SHP77 (cell line): ENCODE measurements at places on chromosomes 12 and 14.

GRCh38 chr14:99004112-99004511, 267.9 kb downstream of the BCL11B start:
- no peak for DNase-seq

DNA sequence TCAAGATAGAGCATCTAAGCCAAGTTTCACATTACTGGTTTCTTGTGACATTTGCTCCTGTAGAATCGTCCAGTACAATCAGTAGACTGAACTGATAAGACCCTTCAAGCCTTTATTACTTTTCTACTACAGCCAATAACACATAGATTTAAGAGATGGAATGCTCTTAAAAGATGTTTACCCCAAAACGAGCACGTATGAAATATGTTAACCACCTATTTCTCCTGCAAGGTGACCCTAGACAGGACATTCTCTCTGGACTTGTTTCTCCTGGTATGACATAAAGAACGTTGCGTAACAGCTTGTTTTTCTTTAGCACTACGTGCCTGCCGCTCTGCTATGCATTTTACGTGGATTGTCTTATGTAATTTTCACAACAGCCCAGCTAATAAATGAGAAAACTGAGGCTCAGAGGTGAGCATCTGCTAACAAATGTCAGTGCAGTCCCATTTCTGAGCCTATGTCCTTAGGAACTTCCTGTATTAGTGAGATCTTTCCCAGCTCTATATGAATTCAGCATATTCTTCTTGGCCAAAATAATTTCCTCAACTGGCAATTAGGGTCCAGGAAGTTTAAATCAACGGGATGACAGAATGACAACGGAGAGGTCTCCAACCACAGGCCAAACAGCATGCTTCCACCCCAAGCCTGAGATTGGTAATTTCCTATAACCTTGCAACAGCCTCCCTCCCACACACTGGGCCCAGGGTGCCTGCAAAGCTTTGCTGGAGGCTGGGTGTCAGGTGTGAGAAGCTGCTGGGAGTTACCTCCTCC, 3.7 kb downstream of the NFKBIA start:
- DNase-seq = no peak

DNA sequence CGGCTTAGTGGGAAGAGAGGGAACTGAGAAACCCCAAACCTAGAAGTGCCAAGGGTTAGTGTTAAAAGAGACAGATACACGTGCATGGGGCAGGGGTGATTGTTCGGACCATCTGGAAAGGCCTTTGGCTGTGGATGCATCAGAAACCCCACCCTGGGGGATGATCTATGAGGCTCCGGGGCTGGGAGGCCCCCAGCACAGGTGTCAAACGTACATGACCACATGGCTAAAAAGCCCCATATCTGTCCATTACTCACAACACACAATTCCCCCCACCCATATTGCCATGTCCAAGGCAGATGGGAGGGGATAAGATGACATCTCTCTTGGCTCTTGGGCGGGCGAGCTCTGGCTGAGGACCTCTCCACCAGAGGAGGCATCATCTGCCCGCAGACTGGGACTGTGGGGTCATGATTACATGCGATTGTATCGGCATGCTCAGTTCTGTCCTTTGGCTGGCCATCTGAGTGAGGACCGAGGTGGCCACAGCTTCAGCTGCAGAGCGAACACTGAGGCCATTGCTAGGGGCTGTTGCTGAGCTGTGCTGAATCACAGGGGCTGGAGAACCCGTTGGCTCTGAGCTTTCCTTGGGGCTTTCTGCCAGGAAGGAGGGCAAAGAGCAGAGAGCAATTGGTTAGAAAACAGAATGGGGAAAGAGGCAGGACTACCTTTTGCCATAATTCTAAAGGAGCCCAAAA, 9.6 kb upstream of the NPFF start:
- no peak for DNase-seq

DNA sequence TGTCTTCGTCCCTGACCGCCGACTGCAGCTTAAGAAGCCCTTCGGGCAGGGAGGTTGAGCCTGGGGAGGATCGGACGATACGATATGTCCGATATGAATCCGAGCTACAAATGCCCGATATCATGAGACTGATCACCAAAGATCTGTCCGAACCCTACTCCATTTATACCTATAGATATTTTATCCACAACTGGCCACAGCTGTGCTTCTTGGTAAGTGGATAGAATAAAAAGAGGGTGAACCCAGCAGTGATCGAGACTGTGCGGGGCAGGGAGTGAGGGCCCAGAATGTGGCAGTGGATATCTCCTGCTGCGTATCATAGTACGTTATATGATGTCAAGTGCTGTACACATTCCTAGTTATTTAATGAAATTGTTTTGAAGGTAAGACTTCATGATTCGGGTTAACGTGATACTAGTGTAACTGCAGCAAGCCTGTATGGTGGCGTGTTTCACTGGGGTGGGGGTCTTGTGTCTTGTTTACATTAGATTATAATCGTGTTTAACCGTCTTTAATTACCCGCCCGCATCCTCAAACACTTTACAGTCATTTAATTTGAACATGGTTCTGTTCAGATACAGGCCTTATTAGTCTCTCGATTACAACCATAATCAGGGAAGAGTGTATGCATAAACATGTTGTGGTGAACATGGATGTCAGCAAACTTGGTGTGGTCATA, 1.3 kb downstream of the NAA30 start:
- no peak for DNase-seq

GRCh38 chr14:94677747-94678146, 65.6 kb downstream of the SERPINA3 start:
- DNase-seq = no peak

- no peak for DNase-seq
Observed at GRCh38 chr14:93402951-93403350, 27.8 kb upstream of the UNC79 start.

DNA sequence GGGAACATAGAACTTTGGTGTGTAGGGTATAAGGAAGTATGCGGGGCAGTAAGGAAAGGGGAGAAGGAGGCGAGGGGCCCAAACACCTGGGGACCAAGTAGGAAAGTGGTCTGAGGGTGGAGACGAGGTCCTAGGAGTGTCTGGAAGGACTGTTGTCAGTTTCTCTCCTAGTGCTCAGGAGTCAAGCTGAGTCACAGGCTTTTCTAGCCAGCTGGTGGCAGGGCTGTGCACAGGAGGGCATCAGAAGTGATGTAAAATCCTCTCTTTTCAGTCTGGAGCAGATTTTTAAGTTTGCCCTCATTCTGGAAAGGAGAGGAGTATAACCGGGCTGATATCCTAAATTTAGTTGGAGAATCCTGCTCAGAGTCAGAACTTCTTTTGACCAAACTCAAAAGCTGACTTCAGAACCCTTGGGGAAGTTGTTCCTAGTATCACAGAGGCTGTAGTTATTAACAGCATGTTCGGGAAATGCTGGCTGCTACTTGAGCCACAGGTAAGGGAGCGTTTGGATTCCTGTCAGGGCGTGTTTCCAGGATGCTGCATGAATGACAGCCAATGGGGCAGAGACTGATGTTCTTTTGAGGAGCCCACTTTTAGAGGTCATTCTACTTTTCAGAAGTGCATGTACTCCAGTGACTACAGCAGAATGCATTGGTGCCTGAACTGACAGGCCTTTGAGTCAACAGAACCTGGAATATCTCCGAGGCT, 19.3 kb downstream of the ZNF664 start:
- DNase-seq = no peak

- DNase-seq = no peak
Observed at GRCh38 chr14:79011091-79011919, 841.1 kb downstream of the NRXN3 start.

GRCh38 chr12:106049105-106049504, 89.6 kb downstream of the NUAK1 start:
- no peak for DNase-seq

DNA sequence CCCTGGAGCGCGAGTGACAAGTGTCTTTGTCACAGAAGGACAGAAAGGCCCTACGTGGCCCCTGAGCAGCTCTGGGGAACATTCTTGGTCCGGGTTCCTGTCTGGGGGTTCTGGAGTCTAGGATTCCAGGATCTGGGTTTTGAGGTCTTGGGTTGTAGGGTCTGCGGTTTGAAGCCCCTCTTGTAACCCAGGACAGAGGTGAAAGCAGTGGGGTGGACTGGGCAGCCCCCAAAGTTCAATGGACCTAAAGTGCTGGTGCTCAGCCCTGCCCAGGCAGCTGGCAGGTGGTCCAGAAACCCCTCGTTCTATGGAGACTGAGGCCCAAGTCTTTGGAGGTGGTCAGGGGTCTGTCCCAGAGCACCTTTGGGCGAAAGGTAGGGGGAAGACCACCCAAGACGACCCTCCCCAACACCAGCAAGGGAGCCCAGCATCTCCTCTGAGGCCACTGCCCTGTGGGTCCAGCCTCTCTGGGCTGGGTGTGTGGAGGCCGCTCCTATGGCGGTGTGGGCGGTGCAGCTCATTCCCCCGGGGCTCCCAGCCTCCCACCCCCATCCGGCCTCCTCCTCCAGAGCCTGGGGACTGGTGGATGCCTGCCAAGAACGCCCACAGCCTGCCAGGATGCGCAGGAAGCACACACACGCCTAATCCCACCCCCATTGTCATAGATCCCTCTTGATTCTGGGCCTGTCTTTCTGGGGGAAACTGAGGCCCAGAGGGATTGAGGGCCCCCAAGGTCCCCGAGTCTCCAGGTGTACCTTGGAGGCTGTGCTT, 30.2 kb upstream of the ANKRD9 start:
- peak; percentile 82 for DNase-seq

DNA sequence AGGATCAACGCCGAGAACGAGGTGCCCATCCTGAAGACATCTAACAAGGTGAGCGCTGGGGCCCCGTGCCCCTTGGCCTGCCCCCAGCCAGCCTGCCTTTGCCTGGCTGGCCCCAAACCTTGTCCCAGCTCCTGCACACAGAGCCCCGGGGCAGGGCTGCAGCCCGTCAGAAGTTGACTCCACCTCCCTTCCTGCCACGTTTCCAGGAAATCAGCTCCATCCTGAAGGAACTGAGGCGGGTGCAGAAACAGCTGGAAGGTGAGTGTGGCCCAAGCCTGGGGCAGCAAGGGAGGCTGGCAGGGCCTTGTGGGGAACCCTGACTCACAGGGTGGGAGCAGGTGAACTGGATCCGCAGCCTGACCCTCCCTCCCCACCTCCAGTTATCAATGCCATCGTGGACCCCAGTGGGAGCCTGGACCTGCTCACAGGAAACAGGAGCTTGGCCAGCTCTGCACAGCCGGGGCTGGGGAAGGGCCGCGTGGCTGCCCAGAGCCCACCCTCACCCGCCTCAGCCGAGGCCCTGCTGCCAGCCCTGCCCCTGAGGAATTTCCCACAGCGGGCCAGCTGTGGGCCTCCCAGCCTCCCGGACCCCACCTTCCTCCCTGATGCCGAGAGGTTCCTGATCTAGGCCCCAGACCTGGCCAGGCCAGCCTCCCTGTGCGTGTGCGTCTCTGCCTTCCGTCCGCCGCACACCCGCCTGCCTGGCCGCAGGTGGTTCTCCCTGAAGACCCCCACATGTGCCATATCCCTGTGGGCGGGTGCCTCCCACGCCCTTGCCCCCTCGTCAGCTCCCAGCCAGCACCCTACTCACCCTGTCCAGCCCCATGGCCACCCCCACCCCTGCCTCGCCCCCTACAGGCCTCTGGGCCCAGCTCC, 29.5 kb downstream of the CEP170B start:
- DNase-seq = no peak
